ENCODE measurements at places on chromosomes 12 and 14.

GRCh38 chr12:65822732-65823512 is 1.4 kb upstream of the HMGA2 start:
- peak; percentile 42 for DNase-seq

GRCh38 chr12:6765048-6765633 is 1.0 kb upstream of the PTMS start:
- DNase-seq, result peak; percentile 54

DNA sequence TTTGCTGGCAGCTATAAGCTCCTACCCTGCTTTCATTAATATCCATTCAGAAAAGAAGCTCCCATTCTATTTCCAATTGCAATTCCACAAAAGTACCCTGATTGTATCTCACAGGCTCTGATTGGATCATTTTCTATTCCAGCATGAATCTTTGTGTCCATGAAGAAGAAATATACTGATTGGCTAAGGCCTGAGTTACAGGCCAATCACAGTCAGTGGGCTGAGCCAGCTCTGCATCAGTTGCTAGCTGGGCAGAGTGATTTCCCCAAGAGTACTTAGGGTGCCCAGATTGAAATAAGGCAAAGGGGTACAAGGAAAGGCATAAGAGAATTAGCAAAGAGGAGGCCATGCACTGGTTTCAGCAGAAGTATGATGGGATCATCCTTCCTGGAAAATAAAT is 14.4 kb downstream of the ART4 start:
- peak; percentile 15 for DNase-seq

GRCh38 chr12:63152321-63152700 is 1.3 kb upstream of the AVPR1A start:
- no peak for DNase-seq

GRCh38 chr12:111275308-111275707 is 93.6 kb downstream of the PHETA1 start:
- DNase-seq, result no peak

- no peak for DNase-seq
These were observed 782 bp upstream of the PIWIL1 start for GRCh38 chr12:130336723-130337487.
